ENCODE measurements at places on chromosomes 2 and 18.

DNA sequence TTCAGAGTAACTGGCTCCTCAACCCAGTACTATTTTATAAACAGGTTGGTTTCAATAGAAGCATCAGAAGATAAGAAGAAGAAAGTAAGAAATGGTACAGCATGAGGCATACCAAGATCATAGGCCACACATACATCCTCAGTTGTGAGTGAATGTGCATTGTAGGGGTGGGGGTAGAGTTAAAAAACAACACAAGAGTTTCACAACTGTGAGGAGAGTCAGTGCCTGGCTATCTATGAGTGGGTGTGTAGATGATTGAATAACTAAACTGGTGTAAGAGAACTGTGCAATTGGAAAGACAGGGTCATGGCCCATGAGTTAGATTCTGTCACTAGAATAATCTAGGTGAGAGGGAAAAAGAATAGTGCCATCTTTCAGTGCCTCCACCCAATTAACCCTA lies 748.2 kb upstream of the ACVR2A start:
- DNase-seq, result no peak

GRCh38 chr2:177783835-177784744 lies 288.5 kb downstream of the PDE11A start:
- no peak for DNase-seq

DNA sequence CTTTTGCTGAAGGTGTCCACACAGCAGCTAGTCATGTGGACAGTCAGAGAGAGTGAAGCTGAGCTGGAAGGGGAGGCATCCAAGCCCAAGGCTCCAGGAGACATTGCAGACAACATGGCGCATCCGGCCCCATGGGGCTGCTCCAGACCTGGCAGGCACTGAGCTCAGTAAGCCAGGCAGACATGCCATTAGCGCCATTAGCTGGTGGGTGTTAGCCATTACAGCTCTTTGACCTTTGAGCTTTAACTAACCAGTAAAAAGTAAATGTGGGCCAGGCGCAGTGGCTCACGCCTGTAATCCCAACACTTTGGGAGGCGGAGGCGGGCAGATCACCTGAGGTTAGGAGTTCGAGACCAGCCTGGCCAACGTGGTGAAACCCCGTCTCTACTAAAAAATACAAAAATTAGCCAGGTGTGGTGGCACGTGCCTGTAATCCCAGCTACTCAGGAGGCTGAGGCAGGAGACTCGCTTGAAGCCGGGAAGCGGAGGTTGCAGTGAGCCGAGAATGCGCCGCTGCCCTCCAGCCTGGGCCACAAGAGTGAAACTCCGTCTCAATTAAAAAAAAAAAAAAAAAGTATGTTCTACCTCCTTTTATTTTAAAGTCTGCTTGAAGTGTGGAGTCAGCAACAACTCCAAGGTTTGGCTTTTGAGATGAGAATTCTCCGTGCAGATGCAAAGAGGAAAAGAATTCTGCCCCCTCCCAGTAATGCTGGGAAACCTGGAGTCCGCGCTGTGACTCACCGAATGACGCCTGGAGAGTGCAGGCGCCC lies 69.4 kb downstream of the TWSG1 start:
- no peak for DNase-seq

GRCh38 chr2:26925100-26925791 lies 45.2 kb upstream of the MAPRE3 start:
- no peak for DNase-seq

DNA sequence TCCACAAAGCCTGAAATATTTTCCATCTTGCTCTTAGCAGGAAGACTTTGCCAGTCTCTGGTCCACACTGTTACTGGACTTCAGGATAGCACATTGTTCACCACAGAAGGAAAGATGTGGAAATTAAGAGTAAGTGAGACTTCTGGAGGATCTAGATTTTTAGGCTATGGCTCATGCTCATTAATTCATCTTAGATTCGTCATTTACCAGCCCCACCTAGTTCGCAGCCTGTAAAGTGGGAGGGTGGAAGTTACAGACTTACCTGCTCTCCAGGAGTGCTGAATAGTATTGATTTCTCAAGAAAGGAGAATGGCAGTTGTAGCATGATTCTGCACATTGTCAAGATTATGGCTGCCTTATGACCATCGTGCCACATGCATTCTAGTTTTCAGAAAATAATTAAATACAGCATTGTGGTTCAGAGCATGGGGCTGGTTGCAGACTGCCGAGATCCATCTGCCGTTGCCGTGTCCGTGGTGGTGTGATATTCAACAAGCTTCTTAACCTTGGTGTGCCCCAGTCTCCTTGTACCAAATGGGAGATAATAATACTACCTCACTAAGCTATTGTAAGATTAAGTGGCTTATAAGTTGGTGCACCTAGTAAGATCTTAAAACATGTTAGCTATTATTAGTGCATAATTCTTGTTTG lies 56.8 kb downstream of the RNF144A start:
- no peak for DNase-seq

- DNase-seq, result no peak
Observed at GRCh38 chr2:232876978-232877441, 6.9 kb downstream of the SNORC start.
